Midbrain (tissue), 1 donor: ENCODE measurements at places on chromosomes 5 and 9.

- no peak for DNase-seq
Observed at GRCh38 chr5:167639766-167640165, 651.7 kb upstream of the WWC1 start.

DNA sequence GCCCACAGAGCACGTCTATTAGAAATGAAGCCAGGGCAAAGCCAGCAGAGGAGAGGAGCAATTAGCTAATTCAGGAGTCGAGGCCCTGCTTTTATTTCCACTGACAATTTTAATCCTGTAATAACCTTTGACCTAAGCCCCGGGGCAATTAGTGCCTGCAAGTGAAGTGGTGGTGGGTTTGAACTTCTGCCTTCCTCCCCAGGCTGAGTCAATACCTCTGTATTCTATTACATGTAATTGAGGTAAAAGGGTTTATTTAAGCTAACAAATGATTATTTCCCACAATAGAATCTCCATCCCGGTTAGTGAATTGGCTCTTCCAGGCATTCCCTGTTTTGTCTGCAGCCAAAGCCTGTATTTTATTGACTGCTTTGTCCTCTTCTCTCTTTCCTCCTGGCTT lies 49.9 kb downstream of the FGF18 start:
- DNase-seq = no peak

GRCh38 chr9:132183134-132183533 lies 21.3 kb downstream of the NTNG2 start:
- DNase-seq = no peak

DNA sequence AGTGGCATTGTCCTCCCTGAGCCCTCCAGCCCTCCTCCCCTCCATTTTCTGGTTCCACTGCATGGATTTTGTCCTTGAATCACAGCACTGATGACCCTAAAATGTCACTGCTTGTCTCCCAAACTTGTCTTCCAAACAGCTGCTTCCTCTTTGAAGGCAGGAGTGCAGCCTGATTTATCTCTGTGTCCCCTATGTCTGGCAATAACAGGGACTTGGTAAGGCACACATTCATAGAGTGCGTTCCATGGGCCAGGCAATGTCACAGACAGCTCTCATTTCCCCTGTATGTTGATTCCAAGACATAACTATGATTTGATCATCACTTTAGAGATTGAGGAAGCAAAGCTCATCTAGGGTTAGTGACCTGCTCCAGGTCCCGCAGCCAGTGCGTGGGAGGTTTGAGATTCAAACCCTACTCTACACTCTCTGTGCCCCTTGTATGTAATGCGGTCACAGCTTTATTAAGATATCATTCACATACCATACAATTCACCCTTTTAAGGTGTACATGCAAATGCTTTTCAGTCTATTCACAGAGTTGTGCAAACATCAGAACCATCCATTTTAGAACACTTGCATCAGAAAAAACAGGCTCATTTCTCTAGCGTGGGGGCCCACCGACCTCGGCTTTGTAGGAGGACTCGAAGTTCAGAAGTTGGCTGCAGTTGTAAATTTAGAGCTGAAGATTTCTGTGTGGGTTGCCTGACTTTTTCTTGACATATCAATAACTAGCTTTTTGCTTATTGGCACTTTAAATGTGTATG lies 28.4 kb upstream of the BOD1 start:
- no peak for DNase-seq

DNA sequence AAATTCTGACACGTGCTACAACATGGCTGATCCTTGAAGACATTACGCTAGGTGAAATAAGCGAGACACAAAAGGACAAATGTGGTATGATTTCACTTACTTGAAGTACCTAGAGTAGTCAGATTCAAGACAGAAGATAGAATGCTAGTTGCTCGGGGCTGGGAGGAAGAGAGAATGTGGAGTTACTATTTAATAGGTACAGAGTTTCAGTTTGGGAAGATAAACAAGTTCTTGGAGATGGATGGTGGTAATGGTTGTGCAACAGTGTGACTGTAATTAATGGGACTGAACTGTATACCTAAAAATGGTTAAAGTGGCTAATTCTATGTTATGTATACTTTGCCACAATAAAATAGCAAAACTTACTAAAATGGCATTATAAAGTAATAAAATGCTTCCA lies 34.4 kb downstream of the PAM start:
- DNase-seq = no peak

DNA sequence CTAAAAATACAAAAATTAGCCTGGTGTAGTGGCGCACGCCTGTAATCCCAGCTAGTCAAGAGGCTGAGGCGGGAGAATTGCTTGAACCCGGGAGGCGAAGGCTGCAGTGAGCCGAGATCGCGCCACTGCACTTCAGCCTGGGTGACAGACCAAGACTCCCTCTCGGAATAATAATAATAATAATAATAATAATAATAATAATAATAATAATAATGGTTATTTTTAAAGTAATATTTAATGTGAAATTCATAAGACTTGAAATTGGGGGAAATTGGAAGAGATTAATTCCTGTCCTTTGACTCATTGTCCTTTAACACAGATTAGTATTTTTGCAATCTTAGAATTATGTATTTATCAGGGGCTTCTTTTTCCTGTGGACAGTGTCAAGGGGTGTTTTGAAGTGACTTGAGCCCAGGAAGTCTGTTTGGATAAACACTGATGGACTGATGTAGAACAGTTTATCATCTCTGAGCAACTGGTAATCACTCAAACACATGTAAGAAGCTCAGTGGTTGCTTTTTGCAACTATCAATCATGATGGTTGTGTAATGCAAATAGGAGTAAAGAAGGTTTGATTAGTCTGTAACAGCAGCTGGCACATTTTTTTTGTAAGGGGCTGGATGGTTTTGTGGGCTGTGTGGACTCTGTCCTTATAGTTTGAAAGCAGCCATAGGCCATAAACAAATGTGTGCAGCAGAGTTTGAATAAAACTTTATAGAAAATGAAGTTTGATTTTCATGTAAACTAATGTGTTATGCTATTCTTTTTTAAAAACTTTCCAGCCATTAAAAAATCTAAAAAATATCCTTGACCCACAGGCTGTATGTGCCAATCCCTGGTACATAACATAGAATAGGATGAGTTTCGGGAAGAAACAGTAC lies 93.5 kb downstream of the F2RL2 start:
- DNase-seq = no peak

- DNase-seq = no peak
Observed at GRCh38 chr5:81145329-81145935, 87.7 kb upstream of the CKMT2 start.

GRCh38 chr9:109716631-109717030 lies 63.4 kb upstream of the PALM2AKAP2 start:
- DNase-seq = no peak

GRCh38 chr9:5499889-5500398 lies 10.4 kb upstream of the PDCD1LG2 start:
- DNase-seq = no peak

- DNase-seq = no peak
Observed at GRCh38 chr9:1876891-1877496, 138.2 kb upstream of the SMARCA2 start.

- no peak for DNase-seq
Observed at GRCh38 chr9:127458921-127459320, 7.6 kb downstream of the LRSAM1 start.

DNA sequence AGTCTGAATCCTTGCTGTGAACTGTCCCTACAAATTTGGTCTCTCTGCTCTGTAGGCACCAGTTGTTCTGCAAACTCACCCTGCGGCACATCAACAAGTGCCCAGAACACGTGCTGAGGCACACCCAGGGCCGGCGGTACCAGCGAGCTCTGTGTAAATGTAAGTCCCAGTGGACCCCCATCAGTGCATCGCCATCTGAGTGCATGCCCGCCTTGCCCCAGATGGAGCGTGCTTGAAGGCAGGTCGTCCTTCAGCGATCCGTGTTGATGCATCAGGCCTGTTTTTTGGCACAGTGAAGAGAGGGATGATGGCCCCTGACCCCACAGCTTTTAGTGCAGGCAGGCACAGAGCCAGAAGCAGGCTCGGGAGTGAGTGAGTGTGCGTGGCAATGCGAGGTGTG lies 1.3 kb downstream of the SURF2 start:
- no peak for DNase-seq

DNA sequence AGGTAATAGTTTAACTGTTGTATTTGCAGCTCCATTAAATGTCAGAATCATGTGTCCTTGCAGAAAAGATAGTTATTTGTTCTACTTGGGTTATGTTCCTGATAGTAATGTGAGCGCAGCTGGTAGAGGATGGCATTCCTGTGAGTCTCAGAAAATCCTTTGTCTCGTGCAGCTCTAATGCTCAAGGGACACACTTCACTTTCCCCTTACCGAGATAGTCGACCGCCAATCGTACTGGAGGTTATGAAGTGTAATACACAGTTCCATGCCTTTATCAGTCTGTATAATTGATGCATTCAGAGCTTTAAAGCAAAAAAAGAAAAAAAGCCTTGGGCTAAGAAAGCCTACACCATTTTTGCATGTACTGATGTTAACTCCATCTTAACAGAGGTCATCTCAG lies 60.2 kb upstream of the SRP19 start:
- no peak for DNase-seq

DNA sequence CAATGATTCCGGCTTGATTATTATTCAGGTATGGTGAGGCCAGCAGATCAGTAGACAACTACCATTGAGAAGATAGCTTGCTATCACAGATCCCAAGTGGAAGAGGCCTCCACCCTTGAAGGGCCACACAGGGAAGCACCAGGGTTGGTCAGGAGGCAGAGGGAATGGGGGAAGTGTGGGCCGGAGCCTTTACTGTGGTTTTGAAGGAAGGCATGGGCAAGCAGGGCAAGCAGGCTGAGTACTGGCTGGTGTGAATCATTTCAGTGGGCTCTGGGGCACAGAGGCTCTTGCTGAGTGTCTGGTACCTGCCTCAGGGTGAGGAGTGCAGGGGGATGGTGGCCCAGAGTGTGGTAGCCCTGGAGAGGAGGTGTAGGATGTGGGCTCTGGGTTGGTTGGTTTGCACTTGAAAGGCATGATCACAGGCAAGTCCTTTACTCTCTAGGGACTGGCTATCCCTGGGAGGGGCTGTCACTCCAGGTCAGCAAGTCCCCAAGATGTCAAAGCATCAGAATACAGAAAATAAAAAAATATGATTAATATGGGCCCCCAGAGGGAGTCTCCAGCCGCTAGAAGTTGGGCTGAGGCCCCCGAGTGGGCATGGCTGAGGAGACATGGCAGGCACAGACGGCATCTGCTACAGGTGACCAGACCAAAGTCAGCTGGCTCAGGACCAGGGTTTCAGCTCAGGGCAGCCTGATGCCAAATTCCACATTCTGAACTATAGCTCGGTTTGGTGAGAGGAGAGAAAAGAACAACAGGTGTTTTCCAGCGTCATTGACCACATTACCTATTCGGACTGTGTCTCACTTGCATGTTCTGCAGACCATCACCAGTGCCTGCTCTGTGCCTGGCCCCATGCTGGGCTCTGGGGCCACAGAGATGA lies 9.7 kb upstream of the SUSD3 start:
- DNase-seq = no peak

DNA sequence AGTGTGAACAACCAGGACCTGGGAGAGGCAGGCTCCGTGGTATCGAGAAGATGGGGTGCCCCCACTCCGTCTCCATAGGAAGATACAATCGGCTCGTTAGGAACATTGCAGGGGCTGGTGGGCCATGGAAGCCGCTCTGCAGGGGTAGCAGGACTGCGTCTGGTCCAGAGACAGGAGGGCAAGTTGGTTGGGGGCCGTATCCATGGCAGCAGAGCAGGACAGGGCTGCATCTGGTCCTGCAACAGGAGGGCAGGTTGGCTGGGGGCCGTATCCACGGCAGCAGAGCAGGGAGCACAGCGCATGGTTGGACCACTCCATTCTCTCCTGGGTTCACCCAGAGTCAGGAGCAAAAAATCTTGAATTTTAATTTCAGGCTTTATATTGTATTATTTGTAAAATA lies 98.2 kb downstream of the ANKRD33B start:
- DNase-seq = no peak

DNA sequence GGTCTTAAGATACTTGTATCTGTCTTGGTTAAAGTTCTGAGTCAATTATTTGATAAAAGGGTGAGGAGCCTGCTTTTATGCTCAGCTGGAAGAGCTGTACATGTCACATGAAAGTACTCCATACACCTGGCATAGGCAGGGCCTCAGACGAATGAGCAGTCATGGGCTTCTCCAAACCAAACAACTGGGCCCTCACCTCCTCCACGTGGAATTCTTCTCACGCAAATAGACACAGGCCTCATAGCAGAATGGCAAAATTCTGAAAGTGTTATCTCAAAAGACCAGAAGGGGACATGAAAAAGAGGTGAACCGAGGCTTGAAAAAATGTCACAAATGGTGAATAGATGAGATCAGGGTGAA lies 48.6 kb downstream of the FAM240B start:
- no peak for DNase-seq

DNA sequence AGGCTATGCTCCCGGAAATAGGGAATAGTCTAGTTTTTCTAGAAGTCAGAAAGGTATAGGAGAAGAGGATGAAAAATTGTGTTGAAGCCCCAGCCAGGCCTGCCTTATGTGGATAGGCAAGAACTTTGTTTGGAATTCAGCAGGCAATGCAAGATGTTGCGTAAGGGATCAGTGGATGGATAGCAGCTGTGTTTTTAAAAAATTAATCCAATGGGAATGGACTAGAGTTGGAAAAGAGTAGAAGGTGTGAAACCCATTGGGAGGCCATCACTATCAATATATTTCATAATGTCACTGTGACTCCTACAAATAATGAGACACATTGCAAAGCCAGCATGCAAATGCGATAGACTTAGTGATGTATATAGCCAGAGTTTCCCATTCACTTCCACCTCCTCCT lies 281.9 kb downstream of the MARCHF11 start:
- DNase-seq = no peak

GRCh38 chr9:91500509-91501014 lies 76.9 kb upstream of the NFIL3 start:
- DNase-seq = no peak

DNA sequence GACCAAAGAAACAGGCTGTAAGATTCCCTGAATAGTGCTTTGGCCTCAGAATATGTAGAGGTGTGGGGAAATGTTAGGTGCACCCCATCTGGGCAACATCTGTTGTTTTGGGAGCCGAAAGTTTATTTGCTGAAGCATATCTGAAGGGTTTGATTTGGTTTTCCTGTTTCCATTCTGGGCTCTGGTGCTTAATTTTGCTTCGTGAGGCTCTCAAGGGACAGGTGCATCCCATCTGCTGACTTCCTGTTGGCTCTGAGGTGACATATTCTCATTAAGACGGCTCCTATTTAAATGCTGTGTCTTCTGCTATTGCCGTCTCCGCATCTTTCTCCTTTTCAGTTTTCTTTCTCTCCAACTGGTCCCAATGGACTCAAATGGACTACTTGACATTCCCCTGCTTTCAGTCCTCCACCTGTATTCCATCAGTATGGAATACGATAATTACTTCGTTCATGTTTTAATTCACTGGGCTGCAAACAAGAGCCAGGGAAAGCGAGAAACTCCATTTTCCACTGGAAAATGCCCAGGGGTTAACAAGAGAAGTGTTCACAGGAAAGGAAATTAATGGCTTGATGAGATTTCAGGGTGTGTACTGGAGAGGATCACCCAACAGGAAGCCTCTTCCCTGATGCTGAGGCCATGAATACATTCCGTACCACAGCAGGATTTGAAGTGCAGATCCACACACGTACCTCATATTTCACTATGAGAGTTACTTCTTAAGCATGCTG lies 104.0 kb downstream of the MTX3 start:
- no peak for DNase-seq

- no peak for DNase-seq
Observed at GRCh38 chr9:5569891-5570290, 59.0 kb upstream of the RIC1 start.

- no peak for DNase-seq
Observed at GRCh38 chr5:41373230-41373629, 137.2 kb downstream of the PLCXD3 start.

GRCh38 chr5:106376522-106376921 lies 1294.2 kb downstream of the EFNA5 start:
- DNase-seq = no peak

GRCh38 chr9:94908583-94909249 lies 182.2 kb downstream of the AOPEP start:
- no peak for DNase-seq

GRCh38 chr5:92544036-92544435 lies 1037.0 kb downstream of the NR2F1-AS1 start:
- DNase-seq = no peak
